ENCODE measurements at places on chromosomes 11 and 22. TPM values are rescaled to one million over a fixed set of nuclear protein-coding genes. Genes with fewer than 3 reads are reported as not detected.

SLC22A8 gene
- not detected for total RNA-seq

GANAB gene
- 187 TPM for total RNA-seq

RGL4 gene
- 3.0 TPM for total RNA-seq

OR52H1 gene
- total RNA-seq, result 0.23 TPM

IL10RA gene
- total RNA-seq, result 31.6 TPM

SERPING1 gene
- total RNA-seq, result 1.6 TPM

SLC43A3 gene
- 68.9 TPM for total RNA-seq

AQP11 gene
- total RNA-seq, result 0.19 TPM

ARFGAP3 gene
- 47.3 TPM for total RNA-seq

OR8D1 gene
- not detected for total RNA-seq

NCAM1 gene
- 0.39 TPM for total RNA-seq

RFPL1 gene
- not detected for total RNA-seq

FOSL1 gene
- total RNA-seq, result 9.5 TPM

PYGM gene
- 0.87 TPM for total RNA-seq

CRACR2B gene
- 0.66 TPM for total RNA-seq

HDHD5 gene
- total RNA-seq, result 71.3 TPM

FOLR2 gene
- not detected for total RNA-seq

MUC5AC gene
- total RNA-seq, result not detected

XPNPEP3 gene
- total RNA-seq, result 17.6 TPM

USP2 gene
- total RNA-seq, result 0.66 TPM

OR2AT4 gene
- total RNA-seq, result not detected
